IMR-90 (cell line): ENCODE measurements at places on chromosomes 1 and 21.
A peak's percentile ranks its signal among the peaks of the same experiment; 100 is the strongest.

GRCh38 chr1:185929776-185930175 is 195.6 kb downstream of the HMCN1 start:
- peak; percentile 63 for DNase-seq

DNA sequence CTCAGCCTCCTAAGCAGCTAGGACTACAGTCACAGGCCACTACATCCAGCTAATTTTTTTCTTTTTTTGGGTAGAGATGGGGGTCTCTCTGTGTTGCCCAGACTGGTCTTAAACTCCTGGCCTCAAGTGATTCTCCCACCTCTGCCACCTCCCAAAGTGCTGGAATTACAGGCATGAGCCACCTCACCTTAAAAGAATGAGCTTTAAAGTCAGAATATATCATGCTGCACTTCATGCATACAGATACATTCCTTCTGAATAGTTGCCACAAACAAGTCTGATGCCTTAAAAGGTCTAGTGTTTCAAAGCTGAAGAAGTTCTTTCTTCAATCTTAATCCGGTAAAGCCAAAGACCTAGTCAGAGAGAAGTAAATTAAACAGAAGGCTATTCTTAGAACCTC is 23.8 kb upstream of the CPLANE2 start:
- DNase-seq: peak; percentile 81

DNA sequence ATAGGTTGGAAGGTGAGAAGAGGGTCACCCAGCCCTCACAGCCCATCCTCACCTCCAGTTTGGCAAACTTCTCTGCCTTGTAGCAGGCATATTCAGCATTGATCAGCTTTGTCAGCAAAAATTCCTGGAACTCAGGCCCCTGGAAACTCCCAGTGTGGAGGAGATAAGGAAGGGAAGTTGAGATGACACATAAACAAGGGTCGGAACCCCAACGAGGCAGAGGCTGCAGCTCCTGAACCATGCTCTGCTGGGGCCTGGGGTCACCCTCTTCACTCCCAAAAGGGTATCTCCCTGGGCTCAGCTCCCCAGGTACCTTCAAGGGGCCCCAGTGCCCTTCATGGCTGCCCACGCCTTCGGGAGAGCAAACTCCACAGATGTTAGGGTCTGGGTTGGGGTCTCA is 60.4 kb downstream of the RAP1GAP start:
- no peak for DNase-seq

GRCh38 chr1:95506736-95507414 is 272.9 kb downstream of the RWDD3 start:
- no peak for DNase-seq

- peak; percentile 4 for DNase-seq
Measured at GRCh38 chr21:40507978-40508377, 339.0 kb downstream of the DSCAM start.

DNA sequence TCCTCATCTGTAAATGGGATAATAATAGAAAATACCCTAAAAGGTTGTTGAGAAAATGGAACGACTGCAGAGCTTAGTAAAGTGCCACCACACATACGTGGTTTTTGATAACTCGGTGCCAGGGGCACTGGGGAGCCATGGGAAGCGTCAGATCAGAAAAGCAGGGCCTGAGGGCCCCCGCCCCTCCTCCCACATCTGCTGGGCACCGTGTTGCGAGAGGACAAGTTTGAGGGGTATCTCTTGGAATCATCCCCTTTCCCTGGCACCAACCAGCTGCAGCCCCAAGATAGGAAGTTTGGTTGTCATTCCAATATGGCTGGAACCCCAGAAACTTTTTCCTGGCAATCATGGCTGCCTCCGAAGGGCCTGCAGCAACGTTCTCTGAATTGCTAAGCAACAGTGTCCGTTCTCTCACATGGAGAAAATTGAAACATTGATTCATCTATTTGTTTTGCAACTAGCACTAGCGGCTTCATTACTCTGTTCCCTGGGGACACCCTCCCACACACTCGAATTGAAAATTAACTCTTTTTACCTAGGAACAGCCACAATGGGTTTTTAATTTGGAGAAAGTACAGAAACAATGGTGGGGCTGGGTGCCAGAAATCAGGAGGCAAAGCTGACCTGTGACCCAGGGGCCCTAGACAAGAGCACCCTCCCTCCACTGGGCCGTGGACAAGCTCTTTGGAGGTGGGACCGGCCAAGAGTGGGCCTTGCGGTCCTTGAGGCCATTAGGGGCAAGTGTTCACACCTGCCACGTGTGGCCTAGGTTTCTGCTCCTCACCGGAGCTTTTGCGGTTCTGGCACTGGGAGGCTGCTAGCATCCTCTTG is 190.0 kb upstream of the VAMP3 start:
- no peak for DNase-seq

GRCh38 chr1:52915211-52915854 is 6.2 kb downstream of the ECHDC2 start:
- DNase-seq: no peak
